H9 (cell line): ENCODE measurements at places on chromosomes 16 and 17.

DNA sequence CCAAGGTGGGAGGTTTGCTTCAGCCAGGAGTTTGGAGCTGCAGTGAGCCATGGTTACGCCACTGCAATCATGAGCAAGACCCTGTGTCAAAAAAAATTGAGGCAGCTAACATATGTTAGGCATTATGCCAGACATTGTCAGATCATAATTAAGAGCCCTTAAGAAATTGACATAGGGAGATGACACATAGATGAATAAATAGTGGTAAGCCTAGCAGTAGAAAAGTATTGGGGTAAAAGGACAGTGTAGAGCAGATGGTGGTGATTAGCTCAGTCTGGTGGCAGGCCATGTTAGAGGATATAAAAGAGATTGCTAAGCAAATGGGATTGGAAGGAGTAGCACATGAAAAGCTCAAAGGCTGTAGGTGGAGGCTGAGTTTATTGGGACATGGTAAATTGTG lies 22.6 kb downstream of the SRCAP start:
- peaks cover 60% of the 10 kb centered on the region for H3K36me3 ChIP-seq
- no peak for DNase-seq
- no peaks in the 10 kb centered on the region for H3K4me1 ChIP-seq
- no peak overlapping the region for H3K27ac ChIP-seq
- no peak overlapping the region for H3K4me3 ChIP-seq

GRCh38 chr17:42525221-42525620 lies 10.8 kb upstream of the NAGLU start:
- no peak overlapping the region for H3K4me3 ChIP-seq
- no peaks in the 10 kb centered on the region; the same call in 1 of the 3 replicates for H3K36me3 ChIP-seq
- H3K4me1 ChIP-seq = no peaks in the 10 kb centered on the region
- H3K27ac ChIP-seq = no peak overlapping the region
- DNase-seq = no peak

DNA sequence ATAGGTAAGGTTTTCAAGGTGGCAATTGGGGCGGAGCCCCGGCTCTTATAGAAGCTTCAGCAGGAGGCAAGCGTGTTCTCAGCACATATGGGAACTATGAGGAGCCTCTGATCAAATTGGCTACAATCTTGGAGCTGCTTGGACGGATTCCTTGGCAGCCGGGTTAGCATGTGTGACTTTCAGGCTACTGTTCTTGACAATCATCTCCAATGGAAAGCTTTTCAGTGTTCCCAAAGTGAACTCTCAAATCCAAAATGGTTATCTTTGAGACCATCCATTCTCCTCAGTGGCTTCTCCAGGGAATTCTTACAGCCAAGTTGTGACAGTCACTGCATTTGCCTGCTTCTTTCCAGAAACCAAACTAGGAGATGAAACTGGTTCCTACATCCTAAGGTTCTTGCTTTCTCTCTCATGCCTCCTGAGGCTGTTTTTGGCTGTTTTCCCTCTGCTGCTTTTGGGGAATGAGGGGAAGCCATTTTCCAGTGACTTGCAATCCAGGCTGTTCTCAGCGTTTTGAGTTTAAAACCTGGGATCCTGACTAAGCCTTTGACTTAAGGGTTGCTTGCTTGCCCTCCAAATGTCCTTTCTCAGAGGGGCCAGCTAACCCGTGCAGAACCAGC lies 10.9 kb downstream of the HAS3 start:
- peaks cover 98% of the 10 kb centered on the region for H3K36me3 ChIP-seq
- H3K4me1 ChIP-seq = no peaks in the 10 kb centered on the region
- H3K4me3 ChIP-seq = no peak overlapping the region
- H3K27ac ChIP-seq = no peak overlapping the region
- DNase-seq = no peak

GRCh38 chr16:54285414-54286089 lies 1.0 kb downstream of the IRX3 start:
- no peak overlapping the region for H3K27ac ChIP-seq
- H3K4me1 ChIP-seq = no peaks in the 10 kb centered on the region
- H3K4me3 ChIP-seq = peak overlapping the region; percentile 79
- peaks cover 72% of the 10 kb centered on the region for H3K27me3 ChIP-seq
- no peaks in the 10 kb centered on the region; the same call in 2 of the 3 replicates for H3K36me3 ChIP-seq

GRCh38 chr17:67143318-67143717 lies 99.0 kb downstream of the CACNG1 start:
- peaks cover 42% of the 10 kb centered on the region for H3K36me3 ChIP-seq
- H3K4me3 ChIP-seq = no peak overlapping the region
- H3K27ac ChIP-seq = no peak overlapping the region

DNA sequence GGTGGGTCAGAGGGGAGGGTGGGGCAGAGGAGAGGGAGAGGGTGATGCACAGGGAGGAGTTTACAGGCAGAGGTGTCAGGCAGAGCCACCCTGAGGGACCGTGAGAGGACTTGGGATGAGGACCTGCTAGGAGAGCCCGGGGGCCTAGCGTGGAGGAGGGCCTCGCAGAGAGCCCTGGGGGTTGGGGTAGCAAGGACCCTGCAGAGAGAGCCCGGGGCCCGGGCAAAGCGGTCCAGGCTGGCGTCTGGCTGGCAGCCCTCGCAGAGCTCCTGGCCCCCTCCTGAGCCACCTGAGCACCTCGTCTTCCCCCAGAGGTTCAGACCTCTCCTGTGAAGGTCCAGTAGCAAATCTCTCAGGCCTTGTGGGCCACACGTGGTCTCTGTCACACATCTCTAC lies 42.0 kb upstream of the ZNF469 start:
- H3K36me3 ChIP-seq = peaks cover 3% of the 10 kb centered on the region
- no peaks in the 10 kb centered on the region for H3K27me3 ChIP-seq
- no peak overlapping the region for H3K27ac ChIP-seq
- no peak overlapping the region for H3K4me3 ChIP-seq
- DNase-seq = no peak
- H3K4me1 ChIP-seq = no peaks in the 10 kb centered on the region

DNA sequence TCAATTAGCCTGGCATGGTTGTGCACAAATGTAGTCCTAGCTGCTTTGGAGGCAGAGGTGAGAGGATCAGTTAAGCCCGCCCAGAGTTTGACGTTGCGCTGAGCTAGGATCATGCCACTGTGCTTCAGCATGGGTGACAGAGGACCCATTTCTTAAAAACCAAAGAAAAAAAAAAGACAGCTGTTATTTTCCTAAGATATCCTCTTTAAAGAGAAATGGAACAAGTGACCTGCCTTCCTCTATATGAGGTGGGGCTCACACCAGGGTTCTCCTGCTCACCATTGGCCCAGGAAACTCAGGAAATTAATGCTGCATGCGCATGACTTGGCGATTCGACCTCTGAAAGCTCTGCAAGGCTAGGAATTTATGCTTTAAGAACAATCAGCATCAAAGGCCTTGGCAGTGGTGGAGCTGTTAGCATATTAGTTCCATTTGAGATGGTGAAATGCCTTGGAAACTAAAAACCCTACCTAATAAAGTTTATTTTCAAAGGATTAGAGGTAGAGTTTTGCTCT lies 108.3 kb downstream of the RBFOX1 start:
- H3K36me3 ChIP-seq = no peaks in the 10 kb centered on the region
- peaks cover 17% of the 10 kb centered on the region; the same call in 1 of the 2 replicates for H3K4me1 ChIP-seq
- H3K4me3 ChIP-seq = peak overlapping the region; percentile 28; the same call in 1 of the 3 replicates
- H3K27ac ChIP-seq = peak overlapping the region; percentile 3
- H3K27me3 ChIP-seq = no peaks in the 10 kb centered on the region

DNA sequence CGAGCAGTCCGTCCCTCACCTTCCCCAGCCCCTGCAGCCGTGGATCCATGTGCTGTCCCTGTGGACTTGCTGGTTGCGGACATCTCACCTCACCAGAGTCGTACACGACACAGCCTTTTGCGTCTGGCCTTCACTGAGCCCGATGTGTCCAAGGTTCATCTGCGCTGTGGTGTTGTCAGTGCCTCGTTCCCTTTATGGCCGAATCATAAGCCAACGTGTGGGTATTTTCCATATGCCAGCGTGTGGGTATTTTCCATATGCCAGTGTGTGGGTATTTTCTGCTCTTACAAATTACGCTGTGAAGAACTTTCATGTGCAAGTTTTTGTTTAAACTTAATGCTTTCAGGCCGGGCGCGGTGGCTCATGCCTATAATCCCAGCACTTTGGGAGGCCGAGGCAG lies 31.6 kb downstream of the TBCD start:
- no peaks in the 10 kb centered on the region for H3K27me3 ChIP-seq
- no peak overlapping the region for H3K27ac ChIP-seq
- H3K36me3 ChIP-seq = peaks cover 42% of the 10 kb centered on the region
- no peaks in the 10 kb centered on the region for H3K4me1 ChIP-seq
- H3K4me3 ChIP-seq = no peak overlapping the region
- DNase-seq = no peak

DNA sequence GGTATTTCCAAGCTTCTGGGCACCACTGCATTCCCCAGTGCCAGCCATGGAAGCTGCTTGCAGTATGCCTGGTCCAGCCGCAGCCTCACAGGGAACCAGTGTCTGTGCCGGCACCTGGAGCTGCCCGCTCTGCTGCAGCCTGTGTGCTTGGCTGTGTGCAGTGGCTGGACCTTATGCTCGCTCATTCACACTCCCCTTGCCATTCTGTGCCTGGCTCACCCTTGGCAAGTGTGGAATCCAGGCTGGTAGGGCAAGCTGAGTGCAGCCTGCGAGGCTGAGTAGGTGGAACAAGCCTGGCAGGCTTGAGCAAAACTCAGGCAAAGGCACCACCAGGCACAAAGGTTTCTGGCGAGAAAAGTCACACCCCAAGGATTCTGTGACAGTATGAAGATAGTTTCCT lies 144.0 kb downstream of the MYO1D start:
- no peaks in the 10 kb centered on the region for H3K4me1 ChIP-seq
- H3K4me3 ChIP-seq = no peak overlapping the region
- H3K36me3 ChIP-seq = peaks cover 8% of the 10 kb centered on the region

GRCh38 chr16:67088551-67088950 lies 21.2 kb upstream of the PHAF1 start:
- no peak overlapping the region for H3K4me3 ChIP-seq
- peaks cover 3% of the 10 kb centered on the region for H3K36me3 ChIP-seq
- H3K27ac ChIP-seq = no peak overlapping the region

GRCh38 chr16:80260906-80261311 lies 279.9 kb upstream of the DYNLRB2 start:
- no peak for DNase-seq
- no peak overlapping the region for H3K27ac ChIP-seq
- no peak overlapping the region for H3K4me3 ChIP-seq
- no peaks in the 10 kb centered on the region for H3K4me1 ChIP-seq
- H3K36me3 ChIP-seq = no peaks in the 10 kb centered on the region

- H3K4me3 ChIP-seq = peak overlapping the region; percentile 82
- no peaks in the 10 kb centered on the region; the same call in 1 of the 2 replicates for H3K4me1 ChIP-seq
- H3K27ac ChIP-seq = no peak overlapping the region
Measured at GRCh38 chr17:30378241-30378824, 394 bp upstream of the CPD start.

- no peak for DNase-seq
- no peaks in the 10 kb centered on the region for H3K4me1 ChIP-seq
- H3K27ac ChIP-seq = no peak overlapping the region
- H3K4me3 ChIP-seq = no peak overlapping the region
- no peaks in the 10 kb centered on the region for H3K27me3 ChIP-seq
Measured at GRCh38 chr17:76459674-76460073, 6.7 kb upstream of the UBE2O start.

DNA sequence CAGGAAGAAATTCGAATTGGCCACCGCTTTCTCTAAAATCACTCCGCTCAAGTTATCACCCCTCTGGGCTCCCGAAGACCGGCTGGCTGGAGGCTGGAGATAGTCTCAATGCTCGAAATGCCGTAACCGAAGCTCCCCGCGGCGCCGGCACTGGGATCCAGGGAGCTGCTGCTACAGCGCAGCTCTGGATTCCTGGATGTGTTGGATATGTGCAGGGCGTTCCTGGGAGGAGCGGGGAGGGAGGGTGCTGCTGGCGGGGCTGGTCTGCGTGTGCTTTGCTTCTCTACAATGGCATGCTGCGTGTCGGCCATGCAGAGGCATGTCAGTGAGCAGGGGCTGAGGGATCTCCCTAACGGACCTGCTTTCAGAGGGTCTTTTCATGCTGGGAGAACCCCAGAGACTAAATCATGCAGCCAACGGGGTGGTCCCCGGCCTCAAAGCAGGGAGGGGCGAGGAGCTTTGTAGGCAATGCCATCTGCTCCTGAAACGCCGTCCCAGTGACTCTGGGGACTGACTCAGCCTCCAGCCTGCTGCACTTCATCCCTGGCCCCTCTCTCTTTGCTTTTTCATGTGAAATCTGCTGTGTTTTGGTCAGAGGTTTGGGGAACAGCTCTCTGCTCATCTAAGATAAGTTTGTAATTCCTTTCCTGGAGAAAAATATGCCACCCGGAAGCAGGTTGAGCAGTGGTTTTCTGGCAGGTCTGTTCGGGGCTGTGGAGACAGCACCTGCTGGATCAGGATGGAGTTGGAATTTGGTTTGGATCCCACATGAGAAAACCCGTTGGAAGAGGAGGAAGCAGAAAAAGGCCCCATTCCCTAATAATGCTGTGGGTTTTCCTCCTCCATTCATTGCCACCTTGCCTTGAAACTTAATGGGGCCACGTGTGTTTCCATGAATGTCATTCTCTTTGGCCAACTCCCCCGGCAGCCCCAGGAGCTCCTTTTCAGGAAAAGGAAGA lies 311.4 kb downstream of the SEC14L1 start:
- H3K27ac ChIP-seq = no peak overlapping the region
- H3K4me3 ChIP-seq = peak overlapping the region; percentile 85
- DNase-seq = peak; percentile 76
- no peaks in the 10 kb centered on the region; the same call in 2 of the 3 replicates for H3K36me3 ChIP-seq

DNA sequence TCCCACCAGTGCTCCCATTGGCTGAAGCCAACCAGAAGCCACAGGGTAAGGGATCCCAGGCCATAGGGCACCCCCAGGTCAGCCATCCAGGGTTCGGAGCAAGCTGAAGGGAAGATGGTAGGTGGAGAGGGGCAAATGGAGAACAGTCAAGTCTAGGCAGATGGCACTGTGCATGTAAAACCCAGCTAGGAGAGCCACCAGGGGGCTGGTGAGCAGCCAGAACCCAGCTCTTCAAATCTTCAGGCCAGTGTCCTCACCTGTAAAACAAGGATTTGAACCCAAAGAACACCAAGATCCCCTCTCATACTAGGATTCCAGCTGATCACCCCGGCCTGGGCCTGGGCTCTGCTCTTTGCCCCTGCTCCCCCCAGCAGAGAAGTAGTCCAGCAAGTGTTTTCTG lies 43.5 kb downstream of the GINS3 start:
- no peak overlapping the region for H3K27ac ChIP-seq
- peak; percentile 39 for DNase-seq
- H3K4me1 ChIP-seq = no peaks in the 10 kb centered on the region
- no peaks in the 10 kb centered on the region for H3K36me3 ChIP-seq
- no peaks in the 10 kb centered on the region for H3K27me3 ChIP-seq

- no peaks in the 10 kb centered on the region for H3K4me1 ChIP-seq
- H3K4me3 ChIP-seq = no peak overlapping the region
- DNase-seq = no peak
- no peaks in the 10 kb centered on the region for H3K27me3 ChIP-seq
Measured at GRCh38 chr17:37648555-37648954, 5.3 kb upstream of the DDX52 start.

DNA sequence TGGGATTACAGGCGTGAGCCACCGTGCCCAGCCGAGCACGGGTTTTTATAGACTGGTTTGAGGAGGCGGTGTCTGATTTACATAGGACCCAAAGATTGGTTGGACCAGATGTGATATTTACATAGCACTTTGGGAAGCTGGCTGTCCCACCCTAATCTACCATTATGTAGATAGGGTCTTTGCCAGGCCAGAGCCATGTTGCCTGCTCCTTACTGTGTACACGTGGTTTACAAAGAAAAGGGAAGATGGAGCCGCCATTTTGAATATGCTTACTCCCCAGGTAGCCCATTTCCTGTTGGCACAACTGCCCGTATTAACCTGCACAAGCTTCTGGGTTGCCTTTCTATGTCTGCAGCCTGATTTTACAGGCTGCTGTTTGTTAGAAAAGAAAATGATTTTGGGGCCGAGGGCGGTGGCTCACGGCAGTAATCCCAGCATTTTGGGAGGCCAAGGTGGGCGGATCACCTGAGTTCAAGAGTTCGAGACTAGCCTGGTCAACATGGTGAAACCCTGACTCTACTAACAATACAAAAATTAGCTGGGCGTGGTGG lies 89.9 kb upstream of the EEF2KMT start:
- no peak for DNase-seq
- H3K27ac ChIP-seq = no peak overlapping the region
- no peaks in the 10 kb centered on the region for H3K27me3 ChIP-seq
- peaks cover 9% of the 10 kb centered on the region; the same call in 2 of the 3 replicates for H3K36me3 ChIP-seq
